ENCODE measurements at places on chromosomes 6 and 20. TPM values are rescaled to one million over a fixed set of nuclear protein-coding genes. Genes with fewer than 3 reads are reported as not detected.

DNA sequence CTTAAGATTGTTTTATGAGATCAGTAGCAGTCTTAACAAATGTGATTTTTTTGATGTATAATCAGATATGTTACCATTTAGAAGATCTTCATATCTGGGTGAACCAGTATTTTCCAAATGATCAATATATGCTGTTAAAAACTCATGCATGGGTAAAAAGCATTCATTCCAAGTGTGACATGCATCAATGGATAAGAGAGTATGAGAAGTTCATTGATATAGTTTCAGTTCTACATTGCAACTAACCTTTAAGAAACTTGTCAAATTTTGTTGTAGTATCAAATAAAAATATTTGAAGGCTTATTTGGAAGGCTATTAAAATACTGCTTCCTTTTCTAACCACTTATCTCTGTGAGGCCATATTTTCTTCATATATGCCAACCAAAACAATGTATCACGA lies 117.7 kb downstream of the FIG4 start:
- no peak for DNase-seq

- DNase-seq = no peak
These were observed 110.1 kb downstream of the PLG start for GRCh38 chr6:160812097-160812496.

- DNase-seq = no peak
These were observed 23.7 kb upstream of the MMS22L start for GRCh38 chr6:97306544-97307320.

GRCh38 chr20:59004763-59005522 lies 2.1 kb downstream of the CTSZ start:
- DNase-seq = no peak

GRCh38 chr20:56826705-56827665 lies 197.9 kb downstream of the TFAP2C start:
- DNase-seq = peak; percentile 38

- peak; percentile 83 for DNase-seq
These were observed 96.2 kb upstream of the BTN3A2 start for GRCh38 chr6:26268659-26269402.

DNA sequence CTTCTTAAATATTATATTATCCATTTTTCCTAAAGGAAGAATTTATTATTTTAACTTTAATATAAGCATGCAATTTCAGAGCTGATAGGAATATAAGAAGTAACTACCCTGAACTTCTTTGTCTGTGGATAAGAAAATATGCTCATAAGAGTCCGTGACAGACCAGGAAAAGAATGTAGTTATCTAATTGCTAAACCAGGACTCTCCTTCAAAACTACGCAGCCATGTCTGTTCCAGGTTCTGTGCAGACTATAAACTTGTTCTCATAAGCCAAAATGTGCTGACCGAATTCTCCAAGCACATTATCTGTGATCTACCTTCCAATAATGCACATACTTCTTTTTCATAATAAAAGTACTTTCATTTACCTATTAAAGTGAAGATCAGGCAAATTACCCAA lies 116.5 kb downstream of the TRDN start:
- no peak for DNase-seq

The BTN1A1 gene
- total RNA-seq = not detected

The DCDC2 gene
- total RNA-seq = 0.11 TPM

GRCh38 chr20:3165473-3166337 lies 6.0 kb upstream of the FASTKD5 start:
- peak; percentile 35 for DNase-seq

- DNase-seq = peak; percentile 62
These were observed 463.6 kb downstream of the HACE1 start for GRCh38 chr6:104396077-104396476.

Measured in PC-3 (cell line).